ENCODE measurements at places on chromosomes 11 and 22.

DNA sequence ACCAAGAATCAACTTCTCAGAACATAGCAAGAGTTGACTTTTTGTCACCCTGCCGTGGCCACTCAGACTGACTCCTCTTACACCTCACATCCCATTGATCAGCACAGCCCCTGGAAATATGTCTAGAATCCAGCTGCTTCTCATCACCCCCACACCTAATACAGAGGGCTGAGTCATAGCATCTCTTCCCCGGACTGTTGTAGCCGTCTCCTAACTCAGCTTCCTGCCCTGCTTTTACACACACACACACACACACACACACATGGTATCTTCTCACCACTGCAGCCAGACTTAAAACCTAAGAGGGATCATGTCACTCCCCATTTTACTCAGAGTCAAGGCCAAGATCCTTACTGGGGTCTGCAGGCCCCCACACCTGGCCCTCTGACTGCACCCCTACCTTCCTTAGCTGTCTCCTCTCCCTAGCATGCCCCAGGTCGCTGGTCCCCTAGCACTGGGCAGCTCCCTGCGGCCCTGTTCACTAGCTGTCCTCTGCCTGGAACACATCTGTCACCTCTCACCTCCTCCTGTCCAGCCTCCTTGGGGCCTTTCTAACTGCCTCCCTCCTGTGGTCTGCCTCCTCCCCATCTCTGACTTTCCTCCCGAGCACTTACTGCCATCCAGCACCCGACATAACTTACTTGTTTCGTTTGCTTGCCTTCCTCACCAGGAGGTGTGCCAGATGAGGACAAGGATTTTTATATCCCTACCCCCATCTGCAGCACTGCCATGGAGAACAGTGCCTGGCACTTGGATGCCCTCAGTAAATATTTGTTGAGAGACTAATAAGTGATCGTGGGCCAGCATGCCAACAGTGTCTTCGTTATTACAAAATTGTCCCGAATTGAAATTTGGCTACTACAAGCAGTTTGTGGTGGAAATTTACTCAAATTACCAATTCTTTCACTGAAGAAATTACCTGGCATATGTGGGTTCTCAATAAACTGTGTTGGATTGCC, 61.9 kb downstream of the BMAL1 start:
- DNase-seq: no peak

DNA sequence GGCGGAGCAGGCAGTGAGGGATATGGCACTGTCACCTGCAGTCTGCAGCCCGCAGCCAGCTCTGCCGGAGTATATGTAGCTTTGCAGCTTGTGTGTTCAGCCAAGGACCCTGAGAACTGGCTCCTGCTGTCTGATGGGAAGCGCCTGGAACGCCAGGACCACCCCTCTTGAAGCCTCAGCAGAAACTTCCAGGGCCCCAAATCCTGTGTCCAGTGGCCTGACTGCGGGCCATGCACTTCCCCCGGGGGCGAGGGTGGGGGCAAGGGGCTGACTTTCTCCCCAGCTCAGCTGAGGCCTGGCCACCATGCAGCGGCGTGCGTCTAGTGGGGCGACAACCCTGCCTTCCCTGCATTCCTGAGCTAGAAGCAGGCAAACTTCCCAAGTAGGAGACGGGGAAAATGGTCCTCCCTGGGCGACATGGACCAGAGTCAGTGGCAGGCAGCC, 32.3 kb downstream of the PISD start:
- no peak for DNase-seq

GRCh38 chr11:47373876-47374719, 4.2 kb downstream of the SPI1 start:
- peak; percentile 83 for DNase-seq

GRCh38 chr11:114167355-114167754, 107.8 kb downstream of the ZBTB16 start:
- no peak for DNase-seq

DNA sequence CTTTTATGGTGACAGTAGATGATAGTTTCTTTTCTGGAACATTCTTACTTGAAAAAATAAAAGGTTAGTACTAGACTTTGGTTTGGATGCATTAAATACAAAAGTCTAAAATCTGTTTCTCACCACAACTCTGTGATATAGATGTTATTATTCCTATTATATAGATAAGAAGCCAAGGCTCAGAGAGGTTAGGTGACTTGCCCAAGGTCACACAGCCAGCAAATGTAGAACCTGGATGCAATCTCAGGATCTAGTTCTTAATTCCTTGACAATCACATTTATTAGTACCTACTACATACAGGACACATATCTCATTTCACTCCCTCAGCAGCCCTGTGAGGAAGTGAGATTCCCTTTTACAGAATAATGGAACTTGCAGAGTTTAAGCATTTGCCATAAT, 26.3 kb upstream of the SMCO4 start:
- no peak for DNase-seq

GRCh38 chr11:1236316-1237127, 13.7 kb downstream of the MUC5B start:
- no peak for DNase-seq

DNA sequence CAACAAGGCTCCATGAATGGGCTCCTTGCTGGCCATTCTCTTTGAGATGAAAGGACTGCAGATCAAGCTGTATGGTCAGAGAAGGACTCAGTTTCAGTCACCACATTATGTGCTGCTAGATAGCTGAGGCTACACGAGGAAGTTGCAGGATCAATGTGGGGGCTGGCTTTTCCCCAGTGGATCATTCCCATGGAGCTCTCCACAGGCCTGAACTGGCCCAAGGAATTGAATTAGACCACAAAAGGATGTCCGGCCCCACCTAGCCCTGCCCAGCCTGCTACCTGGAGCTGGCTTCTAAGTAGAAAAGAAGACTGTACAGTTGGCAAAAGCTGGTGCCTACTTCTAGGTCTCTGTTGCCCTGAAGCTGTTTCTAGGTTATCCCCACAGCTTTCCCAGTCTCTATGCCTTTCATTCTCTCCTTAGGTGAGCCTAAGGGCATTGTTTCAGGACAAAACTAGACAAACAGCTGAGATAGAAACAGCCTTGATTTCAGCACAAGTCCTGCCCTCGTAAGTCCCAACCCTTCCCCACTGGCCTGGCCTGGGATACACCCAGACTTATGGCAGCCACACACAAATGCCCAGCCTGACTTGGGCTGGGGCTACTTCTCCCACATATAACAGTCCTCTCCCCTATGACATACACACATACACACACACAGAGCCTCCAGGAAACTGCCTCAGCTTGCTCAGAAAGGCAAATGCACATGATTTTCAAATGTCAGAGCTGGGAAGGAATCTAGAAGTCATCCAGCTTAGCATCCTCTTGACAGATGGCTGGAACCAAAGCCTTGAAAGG, 129.1 kb upstream of the NCAM1 start:
- no peak for DNase-seq

DNA sequence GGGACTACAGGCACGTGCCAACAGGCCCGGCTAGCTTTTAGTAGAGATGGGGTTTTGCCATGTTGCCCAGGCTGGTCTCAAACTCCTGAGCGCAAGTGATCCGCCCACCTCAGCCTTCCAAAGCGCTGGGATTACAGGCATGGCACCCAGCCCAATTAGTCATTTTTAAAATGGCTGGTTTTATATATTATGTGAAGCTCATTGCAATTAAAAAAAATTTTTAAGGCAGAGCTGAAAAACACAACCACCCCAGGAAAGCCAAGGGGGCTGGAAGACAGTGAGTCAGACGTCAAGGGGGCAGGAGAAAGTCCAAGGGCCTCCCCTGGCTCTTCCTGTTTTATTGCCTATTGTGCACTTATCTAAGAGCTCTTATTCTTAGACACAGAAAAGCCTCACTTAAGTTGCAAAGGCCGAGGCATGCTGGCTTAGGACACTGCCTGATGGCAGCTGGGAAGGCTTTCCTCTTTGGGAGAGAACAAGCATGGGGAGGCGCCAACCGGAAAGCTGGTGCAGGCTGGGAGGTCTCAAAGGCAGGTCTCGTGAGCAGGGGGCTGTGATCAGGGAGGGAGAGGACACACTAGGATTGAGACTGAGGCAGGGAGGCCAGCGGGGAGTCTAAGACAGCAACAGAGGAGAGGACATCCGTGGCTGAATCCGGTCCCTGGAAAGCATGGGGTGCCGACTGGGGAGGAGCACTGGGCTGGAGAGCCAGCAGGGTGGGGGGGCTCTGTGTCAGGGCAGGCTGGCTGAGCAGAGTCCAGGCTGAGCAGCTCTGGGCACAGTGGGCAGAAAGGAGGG, 11.1 kb upstream of the OSM start:
- no peak for DNase-seq

GRCh38 chr11:99932684-99933083, 754.4 kb upstream of the ARHGAP42 start:
- DNase-seq: no peak

- peak; percentile 6 for DNase-seq
Observed at GRCh38 chr11:94511932-94512781, at the start of gene C11orf97. TSS of gene C11orf97 (plus strand) at chr11:94512461. CDS start at chr11:94512529, 68 bp downstream.

- no peak for DNase-seq
Observed at GRCh38 chr11:16000065-16000464, 356.3 kb downstream of the SOX6 start.

DNA sequence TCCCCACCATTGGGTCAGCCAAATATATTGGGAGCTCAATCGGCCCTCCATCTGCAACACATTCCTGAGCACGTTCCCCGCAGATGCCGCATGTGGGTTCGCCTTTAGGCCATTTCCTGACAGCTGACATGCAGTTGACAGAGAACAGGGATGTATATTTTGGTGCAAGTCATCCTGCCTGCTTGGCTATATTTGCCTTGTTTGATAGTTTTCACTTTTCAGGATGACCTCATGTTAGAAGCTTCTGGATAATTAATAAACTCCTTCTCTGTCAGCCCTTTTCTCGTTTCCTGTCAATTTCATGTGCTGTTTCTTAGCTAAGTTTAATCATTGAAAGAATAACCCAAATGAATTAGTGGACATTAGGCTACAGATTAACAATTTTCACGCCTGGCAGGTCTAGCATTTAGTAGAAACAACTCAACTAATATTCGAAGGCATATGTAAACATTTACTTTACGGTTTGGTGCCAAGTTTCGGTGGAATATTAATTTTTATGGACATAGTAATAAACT, 105.8 kb upstream of the SLC5A12 start:
- DNase-seq: no peak

DNA sequence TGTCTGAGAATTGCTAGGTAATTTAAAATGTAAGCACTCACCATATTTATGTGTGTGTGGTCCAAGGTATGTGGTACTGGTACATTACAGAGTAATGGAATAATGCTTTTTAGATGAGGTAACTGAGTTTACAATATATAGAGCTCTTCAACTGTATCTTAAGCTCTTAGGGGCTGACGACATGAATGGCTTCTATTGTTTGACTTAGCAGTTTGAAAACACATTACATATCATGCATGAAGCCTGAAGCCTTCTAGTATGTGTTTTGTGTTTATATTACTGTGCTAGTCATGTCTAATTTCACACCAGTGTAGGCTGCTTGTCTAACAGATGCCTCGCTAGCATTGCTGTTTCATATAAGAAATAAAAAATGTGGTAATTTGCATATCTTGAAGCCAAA, 37.2 kb downstream of the GAS2 start:
- DNase-seq: no peak
